ENCODE measurements at places on chromosomes 16 and 17.

GRCh38 chr16:10622036-10622921, 41.9 kb upstream of the EMP2 start:
- no peak for DNase-seq

- DNase-seq = peak; percentile 59
These were observed 5.3 kb upstream of the WDR24 start for GRCh38 chr16:695355-696089.

DNA sequence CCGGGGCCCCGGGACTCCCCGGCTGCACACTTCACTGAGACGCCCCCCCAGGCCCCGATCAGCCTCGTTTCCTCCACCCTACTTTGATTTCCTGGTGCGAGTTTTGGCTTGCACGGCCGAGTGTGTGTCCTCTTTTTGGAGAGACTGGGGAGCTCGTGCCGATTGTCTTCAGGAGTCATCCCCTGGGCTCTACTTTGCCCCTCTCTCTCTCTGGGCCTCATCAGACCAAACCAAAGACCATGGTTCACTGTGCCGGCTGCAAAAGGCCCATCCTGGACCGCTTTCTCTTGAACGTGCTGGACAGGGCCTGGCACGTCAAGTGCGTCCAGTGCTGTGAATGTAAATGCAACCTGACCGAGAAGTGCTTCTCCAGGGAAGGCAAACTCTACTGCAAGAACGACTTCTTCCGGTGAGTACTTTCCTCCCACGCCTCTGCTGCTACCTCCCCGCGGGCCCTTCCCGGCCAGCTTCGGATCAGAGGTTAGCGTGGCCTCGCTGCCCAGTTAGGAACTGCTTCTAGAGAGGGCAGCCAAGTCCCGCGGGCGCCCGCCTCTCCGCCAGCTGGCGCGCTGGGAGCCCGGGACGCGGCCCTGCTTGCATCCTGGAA, 787 bp downstream of the LHX1 start:
- no peak for DNase-seq

GRCh38 chr16:88965411-88965810, 11.6 kb downstream of the CBFA2T3 start:
- no peak for DNase-seq

DNA sequence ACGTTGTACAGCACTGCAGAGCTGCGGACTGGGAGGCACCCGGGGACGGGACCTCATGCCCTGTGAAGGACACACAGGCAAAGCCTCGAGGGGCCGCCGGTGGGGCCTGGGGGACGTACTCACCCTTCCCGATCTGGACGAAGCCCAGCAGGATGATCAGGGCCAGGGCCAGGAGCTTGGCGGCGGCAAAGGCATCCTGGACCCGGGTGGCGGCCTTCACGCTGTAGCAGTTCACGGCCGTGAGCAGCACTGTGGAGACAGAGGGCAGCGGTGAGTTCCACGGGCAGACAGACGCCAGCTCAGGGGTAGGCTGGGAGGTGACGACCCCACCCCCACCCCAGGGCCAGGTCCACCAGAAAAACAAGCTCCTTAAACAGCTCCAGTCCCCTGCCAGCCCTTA, 17.7 kb downstream of the SLC7A5 start:
- no peak for DNase-seq

DNA sequence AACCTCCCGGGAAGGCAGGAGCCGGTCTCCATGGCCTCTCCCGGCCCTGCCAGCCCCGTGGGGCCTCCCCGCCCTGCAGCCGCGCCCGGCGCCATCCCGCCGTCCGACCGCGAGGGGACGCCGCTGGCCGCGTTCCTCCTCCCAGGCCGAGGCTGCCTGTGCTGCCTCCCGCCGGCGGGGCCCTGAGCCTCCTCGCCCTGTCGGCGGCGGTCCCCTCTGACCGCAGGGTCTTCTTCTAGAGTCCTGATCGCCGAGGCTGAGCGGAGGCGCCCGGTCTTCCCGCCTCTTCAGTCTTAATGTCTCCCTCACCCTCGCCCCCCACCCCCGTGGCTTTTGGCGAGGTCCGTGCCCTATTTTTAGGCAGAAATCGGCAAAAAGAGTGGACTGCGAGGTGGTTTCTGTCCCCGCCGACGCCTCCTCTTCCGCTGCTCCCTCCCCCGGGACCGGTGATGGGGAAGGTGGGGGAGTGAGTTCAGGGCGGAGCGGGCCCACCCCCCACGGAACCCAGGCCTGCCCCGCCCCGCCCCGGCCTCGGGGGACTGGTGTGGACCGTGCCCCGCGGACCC, 794 bp upstream of the CPNE7 start:
- DNase-seq = no peak

GRCh38 chr17:58525239-58525638, 10.8 kb upstream of the MTMR4 start:
- DNase-seq = no peak

Data from stimulated activated CD4-positive, alpha-beta T cell treated with anti-CD3 and anti-CD28 coated beads, Interleukin-2, amount 100 ng/mL, for 4 hours (primary cell).